WERI-Rb-1 (cell line): ENCODE measurements at places on chromosomes 12 and 14.

DNA sequence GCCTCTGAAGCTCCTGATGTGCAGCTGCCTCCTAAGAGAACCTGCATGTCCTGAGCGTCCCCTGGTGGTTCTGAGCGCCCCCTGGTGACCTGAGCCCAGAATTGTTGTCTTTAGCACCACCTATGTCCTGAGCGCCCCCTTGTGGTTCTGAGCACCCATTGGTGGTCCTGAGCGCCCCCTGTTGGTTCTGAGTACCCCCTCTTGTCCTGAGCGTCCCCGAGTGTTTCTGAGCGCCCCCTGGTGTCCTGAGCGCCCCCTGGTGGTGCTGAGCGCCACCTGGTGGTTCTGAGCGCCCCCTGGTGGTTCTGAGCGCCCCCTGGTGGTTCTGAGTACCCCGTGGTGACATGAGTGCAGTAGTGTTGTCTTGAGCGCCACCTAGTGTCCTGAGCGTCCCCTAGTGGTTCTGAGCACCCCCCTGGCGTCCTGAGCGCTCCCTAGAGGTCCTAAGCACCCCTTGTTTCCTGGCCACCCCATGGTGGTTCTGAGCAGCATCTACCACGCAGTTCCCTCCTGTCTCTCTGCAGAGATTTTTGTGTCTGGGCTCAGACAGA is 782.5 kb downstream of the TMEM121 start:
- peak; percentile 48 for DNase-seq

DNA sequence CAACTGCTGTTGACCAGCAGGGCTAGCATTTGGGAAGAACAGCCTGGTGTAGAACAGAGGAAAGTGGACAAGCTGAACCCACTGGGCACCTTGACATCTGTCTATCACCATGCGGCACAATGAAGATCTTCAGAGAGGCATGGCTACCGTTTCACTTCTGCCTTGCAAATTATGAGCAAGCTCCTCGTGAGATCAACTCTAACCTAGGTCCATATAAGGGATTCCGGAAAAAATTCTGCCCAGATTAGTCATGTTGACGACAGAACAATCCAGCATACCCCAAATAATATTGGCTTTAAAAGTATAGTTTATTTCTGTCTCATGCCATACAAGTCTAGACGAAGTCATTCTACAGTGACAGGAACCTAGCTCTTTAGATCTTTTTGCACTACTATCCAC is 91.6 kb upstream of the ATF7IP start:
- no peak for DNase-seq

GRCh38 chr12:49198431-49199155 is 9.7 kb upstream of the TUBA1A start:
- DNase-seq, result no peak

GRCh38 chr12:4450551-4451112 is 5.0 kb upstream of the FGF6 start:
- no peak for DNase-seq

GRCh38 chr12:103997286-103997900 is 31.7 kb downstream of the TDG start:
- no peak for DNase-seq

DNA sequence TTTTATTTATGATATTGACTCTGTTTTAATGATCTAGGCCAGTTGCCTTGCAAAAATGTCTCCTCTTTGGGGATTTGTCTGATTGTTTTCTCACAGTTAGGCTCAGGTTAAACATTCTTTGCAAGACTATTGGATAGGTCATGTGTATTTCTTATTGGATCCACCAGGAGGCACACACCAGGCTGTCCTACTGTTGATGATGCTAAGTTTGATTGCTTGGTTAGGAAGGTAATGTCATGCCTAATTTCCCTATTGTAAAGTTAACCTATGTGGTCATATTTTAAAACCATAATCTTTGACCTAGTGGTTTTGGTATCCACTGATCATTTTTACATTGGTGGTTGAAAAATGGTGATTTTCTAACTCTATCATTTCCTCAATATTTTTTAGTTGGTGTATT is 137.1 kb downstream of the BRMS1L start:
- no peak for DNase-seq

DNA sequence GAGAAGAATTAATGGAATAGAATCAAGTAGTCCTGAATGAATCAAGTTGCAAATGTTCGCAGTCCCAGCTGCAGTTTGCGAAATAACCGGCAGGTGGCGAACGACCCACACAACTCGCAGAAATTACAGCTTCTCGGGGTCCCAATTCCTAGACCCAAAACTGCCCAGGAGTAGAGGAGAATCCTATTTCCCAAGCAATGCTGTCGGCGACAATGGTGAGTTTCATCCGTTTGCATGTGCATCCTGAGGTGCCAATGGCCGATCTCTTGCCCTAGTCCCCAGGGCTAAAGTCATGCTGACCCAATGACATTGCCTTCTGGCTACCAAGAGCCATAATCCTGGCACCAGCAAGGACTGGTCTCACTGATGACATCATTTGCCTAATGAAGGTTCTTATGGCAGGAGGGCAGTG is 8.5 kb upstream of the ASCL1 start:
- DNase-seq, result peak; percentile 59

- DNase-seq, result no peak
Observed at GRCh38 chr12:124562018-124562795, 5.2 kb downstream of the NCOR2 start.

GRCh38 chr12:113092607-113093408 is 36.3 kb downstream of the DTX1 start:
- no peak for DNase-seq

DNA sequence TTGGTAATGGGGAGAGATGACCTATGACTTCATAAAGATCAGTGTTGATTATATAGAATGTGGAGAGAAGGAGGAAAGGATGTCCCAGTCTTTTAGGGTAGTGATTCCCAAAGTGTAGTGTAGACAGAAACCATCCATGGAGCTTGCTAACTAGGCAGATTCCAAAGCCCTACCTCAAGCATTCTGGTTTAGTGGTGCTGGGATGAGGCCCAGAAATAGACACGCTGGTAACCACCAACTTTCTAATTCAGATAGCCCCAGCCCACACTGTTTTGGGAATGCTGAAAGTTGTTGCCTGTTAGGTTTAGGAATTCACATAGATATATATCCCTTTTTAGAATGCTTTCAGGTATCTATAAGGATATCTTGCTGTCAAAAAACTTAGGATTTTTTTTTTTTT is 69.2 kb downstream of the STAB2 start:
- DNase-seq, result no peak

DNA sequence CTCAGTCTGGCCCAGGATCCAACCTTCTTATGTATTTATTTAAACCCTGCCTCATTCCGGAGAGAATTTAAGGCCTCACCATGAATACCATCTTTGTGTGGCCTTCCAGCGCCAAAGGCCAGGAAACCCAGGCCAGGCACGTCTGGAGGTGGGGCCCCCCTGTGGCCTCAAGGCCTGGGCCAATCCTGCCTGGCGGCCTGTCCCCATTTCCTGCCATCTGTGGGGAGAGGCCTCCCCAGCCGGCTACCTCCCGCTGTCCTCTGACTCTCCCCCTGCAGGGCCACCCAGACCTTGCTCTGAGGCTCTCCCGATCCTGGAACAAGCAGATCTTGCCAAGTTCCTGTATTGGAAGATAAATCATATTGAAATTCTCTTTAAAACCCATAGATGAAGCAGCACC is 37.4 kb upstream of the MEG3 start:
- DNase-seq, result no peak

- no peak for DNase-seq
Observed at GRCh38 chr12:94770791-94771190, 120.4 kb upstream of the TMCC3 start.

- no peak for DNase-seq
Observed at GRCh38 chr14:95339301-95339865, 19.7 kb upstream of the CLMN start.

DNA sequence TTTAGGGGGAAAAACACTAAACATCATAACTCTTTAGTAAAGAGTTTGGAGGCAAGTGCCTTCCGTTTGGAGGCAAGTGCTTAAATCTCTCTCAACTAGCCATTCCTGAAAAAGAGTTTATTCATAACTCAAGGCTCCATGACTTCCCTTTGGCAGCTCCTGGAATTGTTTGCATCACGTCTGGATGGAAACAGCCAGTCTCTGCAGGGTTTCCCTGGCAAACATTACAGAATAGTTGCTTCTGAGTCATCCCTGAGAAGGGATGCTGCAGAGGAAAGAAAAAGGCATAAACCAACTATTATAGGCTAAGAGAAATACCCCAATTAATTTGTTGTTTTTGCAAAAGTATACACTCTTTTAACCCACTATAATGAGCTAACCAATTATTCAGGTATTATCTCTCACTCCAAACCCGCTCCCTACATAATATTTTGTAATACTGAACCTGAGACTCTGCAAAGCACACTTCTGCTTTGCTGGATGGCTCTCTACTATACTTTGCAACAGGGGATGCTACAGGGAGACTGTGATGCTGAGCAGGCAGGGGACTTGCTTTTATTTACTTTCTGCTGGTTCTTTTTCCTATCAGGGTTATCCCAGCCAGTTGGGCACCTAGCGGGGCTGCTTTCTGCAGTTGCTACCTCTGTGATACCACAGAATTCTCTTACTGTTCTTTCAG is 497.7 kb downstream of the FUT8 start:
- DNase-seq, result no peak

DNA sequence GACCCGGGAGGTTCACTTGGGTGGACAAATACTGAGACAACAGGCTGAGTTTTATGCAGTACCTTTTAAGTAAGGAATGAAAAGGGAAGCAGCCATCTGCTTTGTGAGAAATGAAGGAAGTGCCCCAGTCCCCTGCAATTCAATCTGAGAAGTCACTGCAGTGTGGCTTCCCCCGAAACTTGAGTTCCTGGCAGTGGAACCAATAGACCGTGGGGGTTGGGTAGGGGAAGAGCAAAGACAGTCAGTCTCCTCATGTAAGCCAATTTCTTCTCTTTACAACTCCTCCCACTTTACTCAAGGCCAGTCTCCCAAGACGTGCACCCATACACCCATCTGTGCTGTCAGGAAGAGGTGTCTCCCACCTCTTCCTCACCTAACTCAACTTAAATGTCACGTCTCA is 206.5 kb downstream of the BCAT1 start:
- no peak for DNase-seq

GRCh38 chr12:77938301-77938700 is 107.6 kb downstream of the NAV3 start:
- no peak for DNase-seq

- DNase-seq, result no peak
Observed at GRCh38 chr14:28770630-28771029, 4.0 kb downstream of the FOXG1 start.

DNA sequence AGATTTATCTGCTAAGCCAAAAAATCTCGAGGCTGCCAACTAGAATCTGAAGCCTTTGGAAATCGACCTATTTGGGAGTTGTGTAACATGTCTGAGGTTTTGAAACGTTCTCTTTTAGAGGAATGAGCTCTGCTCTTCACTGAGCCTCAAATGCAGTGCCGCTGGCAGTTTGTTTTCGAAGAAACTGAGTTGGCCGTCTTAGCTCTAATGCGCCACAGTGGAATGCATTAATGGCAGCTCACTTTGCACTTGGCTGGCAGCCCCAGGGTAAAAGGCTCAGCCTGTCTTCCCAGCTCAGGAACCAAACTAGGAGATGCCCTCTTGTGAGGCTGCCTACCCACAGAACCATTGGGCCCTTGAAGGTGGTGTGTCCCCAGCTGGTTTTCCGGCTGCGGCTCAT is 53.8 kb downstream of the SFSWAP start:
- DNase-seq, result no peak

- no peak for DNase-seq
Observed at GRCh38 chr12:59234391-59234790, 314.1 kb upstream of the LRIG3 start.

DNA sequence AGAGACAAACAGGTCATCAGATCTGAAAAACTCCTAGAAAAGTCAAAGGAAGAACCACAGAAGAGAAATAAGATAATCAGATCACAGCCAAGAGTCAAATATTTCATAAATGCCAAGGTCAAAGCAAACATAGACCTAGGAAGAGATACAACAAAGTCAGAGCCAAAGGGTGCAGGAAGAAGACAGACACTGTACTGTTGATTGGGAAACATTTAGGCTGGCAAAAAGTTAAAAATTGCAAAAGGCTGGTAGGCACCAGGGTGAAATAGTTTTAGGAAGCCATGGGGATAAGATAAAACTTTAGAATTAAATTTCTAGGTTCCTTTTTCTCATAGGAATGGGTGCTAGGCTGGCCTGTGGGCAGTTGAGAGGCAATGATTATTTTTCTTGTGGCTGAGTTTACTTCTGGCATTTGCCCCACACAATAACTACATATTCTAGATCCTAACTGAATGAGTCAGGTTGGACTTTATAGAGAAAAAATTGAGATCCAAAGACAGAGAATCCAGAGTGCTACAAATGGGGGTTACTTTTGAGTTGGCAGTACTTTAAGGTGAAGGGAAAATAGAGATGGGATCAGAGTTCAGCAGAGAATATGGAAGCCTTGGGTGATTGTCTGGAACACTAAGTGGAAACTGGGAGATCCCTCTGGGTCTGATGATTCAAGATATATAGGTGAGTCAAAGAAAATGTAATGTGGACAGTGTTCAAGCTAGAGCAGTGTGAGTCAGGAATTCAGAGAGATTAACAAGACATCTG is 215.5 kb downstream of the C12orf50 start:
- no peak for DNase-seq

DNA sequence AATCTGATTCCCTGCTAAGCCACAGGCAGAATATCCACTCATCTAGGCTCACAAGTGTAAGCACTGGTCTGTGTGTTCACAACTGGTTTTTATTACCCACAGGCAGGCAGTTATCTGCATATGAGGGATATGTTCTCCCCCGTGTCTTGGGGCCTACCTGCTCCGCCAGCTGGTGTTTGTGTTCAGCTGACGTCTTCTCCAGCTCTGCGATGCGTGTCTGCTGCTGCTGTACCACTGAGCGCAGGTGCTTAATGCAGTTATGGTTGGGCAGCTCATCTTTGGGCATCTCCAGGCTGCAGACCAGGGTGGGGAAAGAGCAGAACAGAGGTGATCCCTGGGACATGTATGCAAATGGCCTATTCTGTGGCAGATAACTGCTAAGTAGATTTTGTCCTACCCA is 13.7 kb downstream of the RNF41 start:
- no peak for DNase-seq

- DNase-seq, result no peak
Observed at GRCh38 chr14:61420326-61420725, 98.9 kb downstream of the PRKCH start.
